ENCODE measurements at places on chromosomes 3 and 15.

DNA sequence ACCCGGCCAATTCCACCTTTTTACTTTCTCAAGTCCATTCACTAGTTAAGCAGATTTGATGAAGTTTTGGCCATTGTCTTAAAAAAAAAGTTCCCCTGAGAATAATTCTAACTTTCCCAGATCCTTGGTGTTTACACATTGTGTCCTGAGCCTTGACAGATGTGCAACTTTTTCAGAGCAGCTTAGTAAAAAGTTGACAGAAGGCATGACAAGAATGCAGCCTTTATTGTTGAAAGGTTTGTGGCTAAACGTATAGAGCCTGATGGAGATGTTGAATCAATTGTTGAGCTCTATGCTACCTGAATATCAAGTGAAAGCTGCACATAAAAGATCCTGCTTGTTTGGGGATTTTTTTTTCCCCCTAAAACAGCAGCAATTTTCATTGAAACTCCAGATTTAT is 75.3 kb upstream of the CMTM7 start:
- DNase-seq = no peak

DNA sequence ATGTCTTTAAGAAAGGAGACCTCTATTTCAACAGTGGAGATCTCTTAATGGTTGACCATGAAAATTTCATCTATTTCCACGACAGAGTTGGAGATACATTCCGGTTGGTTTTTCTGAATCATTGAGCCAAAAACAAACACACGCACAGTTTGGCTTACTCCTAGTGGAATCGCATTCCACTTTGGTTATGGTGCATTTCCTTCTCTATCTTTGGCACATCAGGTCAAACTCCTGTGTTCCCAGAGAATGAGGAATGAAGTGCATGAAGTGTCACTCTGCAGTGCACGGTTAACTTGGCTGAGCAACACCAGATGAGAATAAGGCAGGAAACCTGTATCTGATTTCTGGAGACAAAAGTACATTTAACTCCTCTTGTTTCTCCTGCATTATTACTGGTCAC is 38.5 kb downstream of the HDC start:
- no peak for DNase-seq

DNA sequence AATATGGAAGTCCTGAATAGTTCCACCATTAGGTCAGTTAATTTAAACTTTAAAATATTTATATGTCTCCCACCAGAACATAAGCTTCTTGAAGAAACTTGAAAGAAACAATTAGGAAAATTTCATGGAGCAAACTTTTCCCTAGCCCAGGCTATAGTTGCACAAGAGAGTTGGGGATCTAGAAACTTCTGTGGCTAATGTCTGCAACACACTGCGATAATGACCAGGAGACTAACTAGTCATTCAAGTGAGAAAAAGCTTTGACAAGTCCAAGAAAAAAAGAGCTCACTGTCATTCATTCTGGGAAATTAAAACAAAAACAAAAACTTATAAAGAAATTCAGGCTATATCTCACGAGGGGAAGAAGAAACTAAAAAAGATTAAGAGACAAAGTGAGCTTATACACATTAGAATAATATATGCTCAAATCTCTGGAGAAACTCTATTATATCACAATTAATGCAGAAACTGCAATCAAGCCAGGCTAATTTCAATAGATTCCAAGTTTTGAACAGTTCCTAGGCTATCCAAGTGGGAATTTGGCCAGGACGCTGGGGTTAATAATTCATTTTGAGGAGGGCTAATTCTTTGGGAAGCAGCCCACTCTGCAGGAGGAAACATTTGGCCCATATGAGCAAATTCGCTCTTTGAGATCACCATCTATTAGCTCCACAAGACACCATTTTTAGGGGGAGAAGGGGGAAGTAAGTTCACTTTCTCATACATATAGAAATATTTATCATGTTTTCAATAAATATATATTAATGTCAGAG is 134.6 kb downstream of the MEIS2 start:
- DNase-seq = no peak

- DNase-seq = no peak
Measured at GRCh38 chr15:31278061-31278445, 48.6 kb upstream of the KLF13 start.

DNA sequence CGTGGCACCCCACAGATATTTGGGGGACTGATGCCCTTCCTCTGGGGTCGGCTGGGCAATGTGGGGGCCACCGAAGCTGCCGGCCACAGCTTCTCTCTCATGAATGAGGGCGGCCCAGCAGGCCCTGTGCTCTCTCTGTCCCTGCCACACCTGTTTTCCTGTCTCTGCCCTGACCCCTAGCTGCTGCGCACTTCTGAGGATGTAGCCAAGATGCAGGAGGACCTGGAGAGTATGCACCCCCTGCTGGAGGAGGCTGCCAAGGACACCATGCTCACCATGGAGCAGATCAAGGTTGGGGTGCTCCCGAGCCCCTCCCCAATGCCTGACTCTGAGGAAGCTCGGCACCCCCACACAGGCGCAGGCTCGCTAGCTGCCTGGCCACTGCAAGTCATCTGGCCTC is 59.7 kb downstream of the SEMA3G start:
- DNase-seq = no peak

- DNase-seq = no peak
Measured at GRCh38 chr3:143859465-143860203, 11.4 kb upstream of the SLC9A9 start.

DNA sequence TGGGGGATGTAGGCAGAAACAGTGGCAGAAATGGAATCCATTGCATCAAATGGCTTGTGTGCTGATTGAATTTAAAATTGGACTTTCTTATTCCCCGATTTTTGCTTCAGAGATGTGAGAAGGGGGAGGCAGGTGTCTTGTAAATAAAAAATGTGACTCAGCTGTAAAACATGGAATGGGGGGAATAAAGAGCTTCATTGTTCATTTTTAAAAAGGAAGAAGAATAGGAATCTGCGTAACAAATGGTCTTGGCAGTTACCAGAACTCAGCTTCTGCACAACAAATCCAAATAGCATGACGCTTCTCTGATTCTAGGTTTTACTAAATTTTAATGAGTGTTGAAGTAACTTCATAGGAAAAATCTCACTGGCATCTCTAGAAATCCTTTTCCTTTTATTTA is 323.9 kb upstream of the GBE1 start:
- no peak for DNase-seq

DNA sequence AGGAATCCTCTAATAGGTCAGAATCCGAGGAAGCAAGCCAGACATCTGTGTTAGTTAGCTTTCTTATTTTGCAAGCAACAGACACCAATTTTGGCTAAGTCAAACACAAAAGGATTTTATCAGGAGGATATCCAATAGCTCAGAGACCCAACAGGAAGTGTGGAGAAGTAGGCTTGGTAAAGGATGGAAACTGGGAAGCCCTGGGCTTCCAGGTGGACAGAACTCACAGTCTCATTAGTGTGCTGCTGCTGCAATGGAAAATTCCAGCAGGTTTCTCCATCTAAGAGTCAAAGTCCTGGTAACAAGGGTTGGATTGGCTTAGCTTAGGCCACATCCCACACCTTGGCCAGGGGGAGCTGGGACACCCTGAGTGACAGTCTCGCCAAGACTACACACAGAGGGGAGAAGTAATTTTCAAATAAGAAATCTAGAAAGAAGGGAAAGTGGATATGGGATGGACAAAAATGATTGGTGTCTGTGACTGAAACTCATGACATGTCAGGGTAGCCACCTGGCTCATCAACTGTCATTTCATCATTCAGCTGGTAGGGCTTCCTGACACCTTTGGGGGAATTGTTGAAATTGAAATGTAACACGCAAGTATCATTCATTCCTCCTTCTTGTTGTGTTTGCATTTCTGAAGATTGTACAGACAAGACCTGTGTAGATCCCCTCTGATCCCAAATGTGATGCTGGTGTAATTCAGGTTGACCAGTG is 158.6 kb downstream of the THSD4 start:
- DNase-seq = no peak

- DNase-seq = no peak
Measured at GRCh38 chr3:185200639-185201038, 47.8 kb upstream of the C3orf70 start.

DNA sequence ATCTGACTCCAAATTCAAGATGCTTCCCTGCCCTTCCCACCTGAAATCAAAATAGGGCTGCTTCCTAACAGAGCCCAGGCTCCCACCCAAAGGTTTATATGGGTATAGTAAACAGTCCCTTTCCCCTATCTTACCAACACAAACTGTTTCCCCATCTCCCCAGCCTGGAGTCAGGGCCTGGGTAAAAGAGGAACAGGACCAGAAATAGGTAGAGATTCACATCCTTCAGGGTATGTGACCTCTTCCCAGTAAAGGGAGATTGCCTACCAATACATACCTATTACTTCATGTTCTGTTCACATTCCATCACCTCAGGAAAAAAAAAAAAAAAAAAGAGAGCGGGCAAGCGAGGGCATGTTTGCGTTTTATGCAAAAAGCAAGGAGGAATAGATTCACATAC is 9.7 kb upstream of the SHF start:
- no peak for DNase-seq

GRCh38 chr3:59304296-59304695 is 254.5 kb upstream of the CFAP20DC start:
- DNase-seq = no peak

GRCh38 chr15:22941179-22941578 is 39.0 kb downstream of the CYFIP1 start:
- no peak for DNase-seq

- DNase-seq = no peak
Measured at GRCh38 chr15:39556461-39556860, 24.4 kb upstream of the THBS1 start.

DNA sequence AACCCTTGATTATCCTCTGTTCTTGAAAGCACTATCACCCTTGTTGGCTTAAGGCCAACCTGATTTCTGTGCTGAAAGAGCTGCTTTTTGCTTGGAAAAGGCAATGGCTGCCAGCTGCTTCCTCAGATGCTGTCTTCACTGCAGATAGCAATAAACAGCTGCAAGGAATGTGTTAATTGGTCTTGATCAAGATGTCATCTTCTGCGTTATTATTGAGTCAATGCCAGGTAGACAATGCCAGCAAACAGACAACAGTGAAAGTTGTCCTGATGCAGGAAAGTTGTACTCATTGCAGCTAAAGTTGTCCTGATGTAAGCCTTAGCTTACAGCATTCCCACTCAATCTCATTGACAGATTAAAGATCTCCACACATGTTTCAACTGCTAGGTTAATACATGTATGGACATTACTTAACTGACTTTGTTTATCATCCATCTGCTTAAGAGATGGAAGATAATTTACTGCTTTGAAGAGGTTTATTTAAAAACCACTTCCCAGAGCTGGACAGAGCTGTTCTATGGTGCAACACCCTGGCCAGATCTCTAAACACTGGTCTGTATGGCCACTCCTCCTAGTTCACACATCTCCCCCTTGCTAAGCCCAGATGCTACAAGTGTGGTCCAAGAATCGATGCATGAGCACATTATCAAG is 251.0 kb upstream of the MCTP2 start:
- no peak for DNase-seq

- no peak for DNase-seq
Measured at GRCh38 chr3:144586382-144586781, 614.8 kb downstream of the DIPK2A start.

- no peak for DNase-seq
Measured at GRCh38 chr3:14169871-14170270, 8.5 kb downstream of the XPC start.

DNA sequence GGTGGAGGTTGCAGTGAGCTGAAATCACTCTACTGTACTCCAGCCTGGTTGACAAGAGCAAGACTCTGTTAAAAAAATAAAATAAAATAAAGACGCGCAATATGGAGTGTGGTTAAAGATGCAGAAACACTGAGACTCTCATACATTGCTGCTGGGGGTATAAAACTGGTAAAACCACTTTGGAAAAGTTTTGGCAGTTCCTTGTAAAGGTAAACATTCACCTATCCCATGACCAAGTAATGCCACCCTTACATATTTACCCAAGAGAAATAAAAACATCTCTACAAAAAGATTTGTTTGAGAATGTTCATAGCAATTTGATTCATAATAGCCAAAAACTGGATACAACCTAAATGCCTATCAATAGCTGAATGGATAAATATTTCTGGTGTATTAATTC is 398.5 kb downstream of the PDCD6IP start:
- DNase-seq = no peak

DNA sequence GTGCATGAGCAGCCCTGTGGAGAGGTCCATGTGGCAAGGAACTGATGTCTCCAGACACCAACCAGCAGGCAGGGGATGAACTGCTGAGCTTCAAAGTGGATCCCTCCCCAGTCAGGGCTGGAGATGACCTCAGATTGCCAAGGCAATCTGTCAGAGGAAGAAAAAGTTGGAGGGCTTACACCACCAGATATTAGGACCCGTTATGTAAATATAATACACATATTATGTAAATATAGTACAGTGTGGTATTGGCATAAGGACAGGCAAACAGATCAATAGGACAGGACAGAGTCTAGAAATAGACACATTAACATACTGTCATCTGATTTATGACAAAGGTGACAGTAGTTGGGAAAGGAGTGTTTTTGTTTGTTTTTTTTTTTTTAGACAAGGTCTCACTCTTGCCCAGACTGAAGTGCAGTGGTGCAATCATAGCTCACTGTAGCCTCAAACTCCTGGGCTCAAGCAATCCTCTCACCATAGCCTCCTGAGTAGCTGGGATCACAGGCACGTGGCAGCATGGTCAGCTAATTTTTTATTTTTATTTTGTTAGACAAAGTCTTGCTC is 18.0 kb upstream of the RAB7A start:
- DNase-seq = no peak

GRCh38 chr3:185586686-185587039 is 568 bp downstream of the SENP2 start:
- no peak for DNase-seq

DNA sequence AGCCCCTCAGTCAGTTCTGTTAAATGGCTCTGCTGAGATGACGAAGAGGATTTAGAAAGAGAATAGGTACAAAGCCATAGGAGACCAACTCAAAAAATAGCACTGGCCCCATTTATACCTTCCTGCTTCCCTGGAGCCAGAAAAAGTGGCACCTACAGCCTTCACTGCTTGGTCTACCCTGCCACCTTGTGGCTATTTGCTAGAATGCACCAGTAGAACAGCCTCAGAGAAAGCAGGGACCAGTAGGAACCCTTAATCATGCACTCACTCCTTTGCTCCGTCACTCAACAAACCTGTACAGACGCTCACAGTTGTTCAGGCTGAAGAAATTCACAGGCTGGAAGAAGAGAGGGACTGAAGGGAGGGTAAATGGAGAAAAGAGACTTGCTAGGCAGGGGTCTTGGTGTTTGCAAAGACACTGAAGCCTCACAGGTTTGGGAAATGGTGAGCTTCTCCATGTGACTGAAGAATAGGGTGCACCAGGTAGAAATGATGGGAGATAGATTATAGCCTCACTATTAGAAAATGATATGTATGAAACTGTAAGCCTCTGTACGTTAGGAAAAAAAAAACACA is 12.1 kb upstream of the RTP2 start:
- DNase-seq = peak; percentile 67

DNA sequence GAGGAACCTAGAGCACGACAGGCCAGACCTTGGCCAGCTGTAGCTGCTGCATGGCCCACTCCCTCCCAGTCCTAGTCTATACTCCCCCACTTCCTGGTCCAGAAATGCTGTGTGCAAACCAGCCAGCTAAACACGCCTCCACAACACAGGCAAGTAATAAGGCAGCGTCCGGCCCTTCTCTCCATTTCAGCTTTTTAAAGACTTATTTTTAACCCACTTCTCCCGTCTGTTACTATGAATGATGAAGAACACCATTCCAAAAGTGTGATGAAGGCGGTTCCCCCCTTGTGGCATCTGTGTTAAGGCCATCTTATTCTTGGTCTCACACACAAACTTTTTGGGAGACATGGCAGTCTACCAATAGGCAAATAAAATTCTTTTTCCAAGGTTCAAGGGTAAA is 164.1 kb upstream of the CHRNA7 start:
- DNase-seq = no peak

GRCh38 chr15:65812916-65813315 is 20.8 kb upstream of the DENND4A start:
- DNase-seq = no peak

GRCh38 chr15:22967084-22967770 is 12.9 kb downstream of the CYFIP1 start:
- DNase-seq = no peak

All from T1000 (cell line).